GM23338 (cell line): ENCODE measurements at places on chromosomes 4 and X. TPM values are rescaled to one million over a fixed set of nuclear protein-coding genes. Genes with fewer than 3 reads are reported as not detected.
A peak's percentile ranks its signal among the peaks of the same experiment; 100 is the strongest.

DNA sequence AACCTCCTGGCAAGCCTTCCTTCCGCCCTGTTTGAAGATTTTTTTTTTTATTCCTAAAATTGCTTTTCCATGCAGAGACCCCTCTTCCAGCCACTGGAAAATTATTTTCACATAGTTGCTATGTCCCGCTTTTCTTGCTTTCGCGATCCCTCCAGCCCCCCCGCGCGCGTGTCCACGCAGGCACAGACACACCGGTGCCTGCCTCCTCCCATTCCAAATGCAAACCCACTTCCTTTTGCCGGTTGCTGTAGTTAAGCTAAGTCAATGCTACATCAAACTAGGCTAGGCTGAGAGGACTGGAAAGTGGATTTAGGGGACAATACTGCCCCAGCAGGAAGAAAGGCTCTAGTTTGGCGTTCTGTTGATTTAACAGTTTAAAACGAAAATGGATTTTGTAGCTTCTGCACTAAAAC, 111.0 kb downstream of the DHX15 start:
- peak; percentile 58 for DNase-seq

- no peak for DNase-seq
Observed at GRCh38 chr4:2272828-2273120, 10.9 kb upstream of the MXD4 start.

DNA sequence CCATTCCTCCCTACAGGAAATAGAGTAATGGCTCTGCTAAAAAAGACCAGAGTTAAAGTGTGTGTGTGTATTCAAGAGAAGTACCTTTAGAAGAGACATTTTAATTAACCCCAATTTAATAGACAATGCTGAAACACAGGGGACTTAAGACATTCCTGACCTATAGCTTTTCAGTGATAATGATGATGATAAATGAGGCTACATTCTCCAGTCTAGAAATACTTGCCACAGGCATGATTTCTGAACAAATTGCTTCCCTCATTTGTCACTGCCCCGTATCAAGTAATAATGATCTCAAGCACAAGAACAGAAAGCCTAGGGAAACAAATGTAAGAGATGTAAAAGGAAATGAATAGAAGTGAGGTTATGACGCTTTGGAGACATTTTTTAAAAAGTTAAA, 117.1 kb downstream of the UNC5C start:
- no peak for DNase-seq

- no peak for DNase-seq
Observed at GRCh38 chr4:128454881-128455280, 167.3 kb upstream of the PGRMC2 start.

DNA sequence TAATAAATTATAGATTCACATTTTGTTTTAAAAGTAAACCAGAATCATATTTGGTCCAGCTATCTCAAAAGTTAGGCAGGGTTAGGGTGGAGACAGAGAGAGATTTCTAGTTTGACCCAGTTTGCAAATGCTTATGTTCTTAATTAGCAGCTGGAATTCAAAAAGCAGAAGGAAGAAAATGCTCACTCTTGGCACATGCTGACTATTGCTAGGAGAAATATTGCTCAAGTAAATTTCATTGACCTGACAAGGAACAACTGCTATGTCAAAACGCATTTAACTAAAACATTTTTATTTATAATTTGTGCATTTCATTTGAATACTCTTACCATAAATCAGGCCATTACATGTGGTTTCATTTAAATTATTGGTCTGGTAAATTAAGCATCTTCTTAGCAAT, 131.8 kb downstream of the GLRA3 start:
- no peak for DNase-seq

DNA sequence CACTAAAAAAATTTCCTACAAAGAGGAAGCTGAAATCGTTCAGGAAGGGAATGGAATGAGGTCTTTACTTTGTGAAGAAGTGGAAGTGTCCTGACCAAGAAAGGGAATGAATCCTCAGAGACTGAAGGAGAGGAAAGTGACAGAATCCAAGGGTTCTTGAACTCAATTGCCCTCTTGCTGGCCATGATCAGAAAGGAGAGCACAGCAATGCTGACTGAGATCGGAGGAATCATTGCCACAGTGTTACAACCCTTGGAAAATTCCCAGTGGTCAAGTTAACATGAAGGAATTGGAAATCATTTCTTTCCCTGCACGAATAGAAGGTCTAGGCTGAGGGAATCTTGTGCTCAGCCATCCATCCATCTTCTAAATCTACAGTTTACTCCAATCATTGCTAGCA, 190.0 kb upstream of the NEIL3 start:
- no peak for DNase-seq

DNA sequence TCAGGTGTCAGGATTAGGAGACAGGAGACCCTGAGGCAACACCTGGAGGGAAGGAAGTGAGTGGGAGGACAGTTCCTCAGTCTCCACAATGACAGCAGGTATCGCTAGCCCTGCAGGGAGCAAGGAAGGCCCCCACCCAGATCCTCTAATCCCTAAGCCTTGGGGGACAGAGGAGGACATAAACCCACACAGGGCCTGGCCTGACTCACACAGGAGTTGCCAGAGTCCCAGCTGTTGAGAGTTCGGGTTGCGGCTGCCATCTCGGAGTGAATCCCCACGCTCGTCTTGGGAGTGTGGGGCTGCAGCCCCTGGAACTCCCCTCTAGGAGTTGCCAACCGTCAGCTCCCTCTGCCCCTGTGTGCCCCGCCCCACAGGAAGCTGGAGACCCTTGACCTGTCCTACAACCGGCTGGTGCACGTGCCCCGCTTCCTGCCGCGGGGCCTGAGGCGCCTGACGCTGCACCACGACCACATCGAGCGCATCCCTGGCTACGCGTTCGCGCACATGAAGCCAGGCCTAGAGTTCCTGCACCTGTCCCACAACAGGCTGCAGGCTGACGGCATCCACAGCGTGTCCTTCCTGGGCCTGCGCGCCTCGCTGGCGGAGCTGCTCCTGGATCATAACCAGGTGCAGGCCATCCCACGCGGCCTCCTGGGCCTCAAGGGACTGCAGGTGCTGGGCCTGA, 9.2 kb upstream of the BGN start:
- no peak for DNase-seq

- peak; percentile 9 for DNase-seq
Observed at GRCh38 chrX:94676285-94676684, 1002.3 kb downstream of the FAM133A start.

DNA sequence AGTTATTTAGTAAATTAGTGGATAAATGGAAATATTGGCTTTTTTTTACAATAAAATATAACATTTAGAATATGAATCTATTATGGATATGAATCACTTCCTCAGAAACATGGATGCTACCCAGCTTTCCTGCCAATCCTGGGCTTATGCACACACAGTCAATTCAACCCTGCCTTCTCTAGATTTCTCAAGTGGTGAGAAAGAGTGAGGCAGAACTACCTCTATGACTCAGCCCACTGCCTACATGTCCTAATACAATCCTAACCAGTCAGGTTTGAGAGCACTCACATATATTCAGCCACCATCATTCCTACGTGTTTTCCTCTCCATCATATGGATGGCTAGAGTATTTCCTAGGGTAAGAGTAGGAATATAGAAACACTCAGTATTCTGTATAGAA, 91.1 kb upstream of the ANKRD50 start:
- DNase-seq: no peak

GRCh38 chrX:123959281-123960063, 2.0 kb upstream of the STAG2 start:
- DNase-seq: peak; percentile 19

- DNase-seq: no peak
Observed at GRCh38 chr4:7630568-7631287, 196.0 kb upstream of the PSAPL1 start.

GRCh38 chr4:79673377-79673776, 265.3 kb upstream of the GK2 start:
- no peak for DNase-seq

DNA sequence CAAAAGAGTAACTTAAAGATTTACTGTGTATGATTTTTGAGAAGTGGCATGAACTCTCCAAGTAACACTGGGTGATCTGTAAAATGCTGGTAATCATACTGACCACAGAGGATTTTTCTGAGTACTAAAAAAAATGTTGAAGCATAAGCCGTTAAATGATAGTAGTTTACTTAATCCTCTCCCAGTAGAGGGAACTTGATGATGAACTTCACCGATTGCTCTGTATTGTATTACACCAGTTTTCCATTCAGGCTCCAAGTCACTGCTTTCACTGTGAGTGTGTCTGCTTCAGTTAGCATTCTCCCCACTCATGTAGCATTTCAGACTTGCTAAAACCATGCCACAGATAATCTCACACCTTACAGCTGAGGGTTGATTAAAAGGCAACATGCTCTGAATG, 294.1 kb downstream of the GBA3 start:
- DNase-seq: no peak

DNA sequence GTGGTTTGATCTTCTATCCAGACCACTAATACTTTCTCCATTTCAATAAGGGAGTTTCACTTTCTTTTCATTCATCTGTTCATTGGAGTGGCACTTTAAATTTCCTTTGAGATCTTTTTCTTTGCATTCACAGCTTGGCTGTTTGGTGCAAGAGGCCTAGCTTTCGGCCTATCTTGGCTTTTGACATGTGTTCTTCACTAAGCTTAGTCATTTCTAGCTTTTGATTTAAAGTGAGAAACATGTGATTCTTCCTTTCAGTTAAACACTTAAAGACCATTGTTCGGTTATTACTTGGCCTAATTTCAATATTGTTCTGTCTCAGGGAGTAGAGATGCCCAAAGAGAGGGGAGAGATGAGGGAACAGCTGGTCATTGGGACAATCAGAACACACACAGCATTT, 24.3 kb downstream of the CXCL13 start:
- DNase-seq: no peak

DNA sequence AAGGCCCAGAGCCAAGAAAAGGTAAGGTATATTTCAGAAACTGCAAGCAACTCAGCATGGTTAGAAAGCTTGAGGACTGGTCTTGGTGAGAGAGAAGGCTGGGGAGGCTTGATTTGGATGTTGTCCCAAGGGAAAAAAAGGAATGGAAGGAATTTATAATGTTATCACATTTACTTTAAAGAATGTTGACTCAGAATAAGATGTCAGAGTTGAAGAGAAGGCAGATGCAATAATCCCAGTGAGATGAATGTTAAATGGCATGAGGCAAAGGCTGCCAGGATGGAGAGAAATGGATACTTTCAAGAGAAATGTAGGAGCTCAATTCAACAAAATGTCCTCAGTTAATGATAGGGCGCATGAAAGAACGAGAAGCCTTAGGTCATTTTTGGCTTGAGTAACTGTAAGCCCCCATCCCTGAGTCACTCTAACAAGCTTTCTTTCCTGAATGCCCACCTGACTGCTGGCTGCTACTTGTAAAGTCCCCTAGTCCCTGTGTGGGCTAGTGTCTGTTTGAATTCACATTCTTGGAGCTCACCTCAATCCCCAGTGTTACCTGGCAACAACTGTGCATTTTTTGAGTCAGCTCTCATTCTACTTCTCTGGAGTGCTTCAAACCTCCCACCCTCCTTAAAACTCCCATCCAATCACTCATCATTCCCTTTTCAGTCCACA, 103.0 kb upstream of the TAPT1 start:
- DNase-seq: no peak

- no peak for DNase-seq
Observed at GRCh38 chr4:43846111-43846587, 602.5 kb downstream of the KCTD8 start.

GRCh38 chr4:133808151-133808550, 393.4 kb downstream of the PABPC4L start:
- no peak for DNase-seq

DNA sequence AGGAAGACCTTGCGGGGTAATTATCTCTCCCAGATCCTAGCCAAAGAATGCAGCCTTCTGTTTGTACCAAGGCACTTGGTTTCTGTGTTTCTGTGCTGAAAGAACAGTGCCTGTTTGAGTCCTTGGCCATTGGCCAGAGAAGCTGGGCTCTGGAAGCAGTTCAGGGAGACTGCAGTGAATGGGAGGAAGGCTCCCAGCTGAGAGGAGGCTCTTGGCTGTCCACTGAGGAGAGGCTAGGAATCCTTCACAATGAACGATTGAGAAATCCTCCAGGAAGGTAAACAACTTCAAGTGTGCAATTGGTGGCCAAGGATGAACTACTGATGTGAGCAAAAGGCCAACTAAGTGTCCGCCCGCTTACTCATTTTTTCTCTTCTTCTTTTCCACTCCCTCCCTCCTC, 61.3 kb downstream of the HS3ST1 start:
- DNase-seq: no peak

DNA sequence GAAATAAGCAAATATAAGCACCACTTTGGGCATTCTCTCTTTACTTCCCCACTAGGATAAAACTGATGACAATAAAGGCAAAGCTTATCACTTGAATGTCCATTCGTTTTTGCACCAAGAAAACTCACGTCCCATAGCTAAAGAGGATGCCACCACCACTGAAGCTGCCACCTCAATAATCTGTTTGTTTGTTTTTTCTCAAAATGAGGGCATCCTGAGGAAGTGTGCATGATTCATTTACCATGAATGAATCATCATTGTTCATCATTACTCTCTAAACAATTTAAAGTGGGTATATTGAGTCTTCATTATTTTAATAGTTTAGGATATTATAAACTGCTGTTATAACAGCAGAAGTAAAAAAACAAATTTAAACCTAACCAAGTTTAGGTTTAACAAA, 168.2 kb downstream of the DCTD start:
- no peak for DNase-seq

GRCh38 chr4:20684852-20685763, 15.2 kb upstream of the PACRGL start:
- peak; percentile 58 for DNase-seq

DNA sequence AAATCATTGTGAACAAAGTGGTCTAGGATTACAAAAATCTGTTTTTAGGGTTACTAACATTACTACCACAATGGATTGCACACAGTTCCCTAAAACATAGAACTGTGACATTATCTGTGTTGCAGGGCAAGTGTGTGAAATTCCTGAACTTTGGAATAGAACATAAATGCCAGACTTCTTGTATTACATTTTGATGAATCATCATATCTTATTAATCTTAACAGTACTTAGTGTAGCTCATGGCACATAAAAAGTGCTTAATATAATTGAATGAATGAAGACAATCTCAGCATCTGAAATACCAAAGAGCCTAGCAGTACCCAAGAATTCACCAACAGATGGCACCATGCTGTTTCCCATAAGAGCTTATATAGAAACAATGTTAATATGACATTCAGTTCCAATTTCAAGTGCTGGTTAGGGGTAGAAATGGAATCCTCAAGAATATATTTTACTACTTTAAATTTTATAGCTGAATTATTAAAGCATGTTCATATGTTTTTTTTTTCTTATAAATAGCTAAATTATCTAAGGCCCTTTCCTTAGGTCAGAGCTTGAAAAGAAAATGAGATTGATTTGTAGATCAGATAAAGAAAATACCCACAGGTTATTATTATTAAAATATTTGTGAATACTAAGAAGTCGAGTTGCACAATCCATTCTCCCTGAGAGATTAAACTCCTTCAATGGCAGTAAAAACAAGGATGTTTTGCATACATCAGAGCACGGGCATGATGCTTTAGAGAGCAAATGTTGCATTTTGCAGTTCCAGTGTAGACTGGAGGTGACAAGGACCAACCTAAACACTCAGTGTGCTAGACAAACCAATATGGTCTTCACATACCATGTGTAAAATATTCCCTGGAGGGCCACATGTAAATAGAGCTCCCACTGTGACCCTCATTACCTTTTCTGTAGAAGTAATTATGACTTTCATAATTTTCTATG, 25.7 kb upstream of the SHISA3 start:
- peak; percentile 57 for DNase-seq

- DNase-seq: peak; percentile 35
Observed at GRCh38 chrX:120000490-120001246, 57.1 kb upstream of the NKAP start.

The SH3BP2 gene
- total RNA-seq: 29.9 and 43.9 TPM in 2 replicates

The NLRP2B gene
- not detected in 2 replicates for total RNA-seq

The NUDT6 gene
- total RNA-seq: 4.4 and 4.9 TPM in 2 replicates

The PPID gene
- total RNA-seq: 52.5 and 56.6 TPM in 2 replicates

The SORBS2 gene
- total RNA-seq: 17.8 and 24.6 TPM in 2 replicates
